ENCODE measurements at places on chromosomes 5 and 9.
A peak's percentile ranks its signal among the peaks of the same experiment; 100 is the strongest.

- no peak overlapping the region for H3K27ac ChIP-seq
- H3K36me3 ChIP-seq = no peaks in the 10 kb centered on the region
- H3K27me3 ChIP-seq = no peaks in the 10 kb centered on the region
Observed at GRCh38 chr5:154258531-154259217, 68.1 kb downstream of the GALNT10 start.

- no peaks in the 10 kb centered on the region for H3K36me3 ChIP-seq
- H3K4me1 ChIP-seq = no peaks in the 10 kb centered on the region
- DNase-seq = peak; percentile 40
- no peak overlapping the region for H3K4me3 ChIP-seq
Observed at GRCh38 chr9:115015018-115015635, 84.7 kb upstream of the TNFSF8 start.

GRCh38 chr5:55896238-55896637, 45.1 kb downstream of the IL31RA start:
- H3K27me3 ChIP-seq = no peaks in the 10 kb centered on the region
- no peaks in the 10 kb centered on the region for H3K36me3 ChIP-seq
- peaks cover 4% of the 10 kb centered on the region for H3K4me1 ChIP-seq
- no peak for DNase-seq
- H3K4me3 ChIP-seq = no peak overlapping the region

DNA sequence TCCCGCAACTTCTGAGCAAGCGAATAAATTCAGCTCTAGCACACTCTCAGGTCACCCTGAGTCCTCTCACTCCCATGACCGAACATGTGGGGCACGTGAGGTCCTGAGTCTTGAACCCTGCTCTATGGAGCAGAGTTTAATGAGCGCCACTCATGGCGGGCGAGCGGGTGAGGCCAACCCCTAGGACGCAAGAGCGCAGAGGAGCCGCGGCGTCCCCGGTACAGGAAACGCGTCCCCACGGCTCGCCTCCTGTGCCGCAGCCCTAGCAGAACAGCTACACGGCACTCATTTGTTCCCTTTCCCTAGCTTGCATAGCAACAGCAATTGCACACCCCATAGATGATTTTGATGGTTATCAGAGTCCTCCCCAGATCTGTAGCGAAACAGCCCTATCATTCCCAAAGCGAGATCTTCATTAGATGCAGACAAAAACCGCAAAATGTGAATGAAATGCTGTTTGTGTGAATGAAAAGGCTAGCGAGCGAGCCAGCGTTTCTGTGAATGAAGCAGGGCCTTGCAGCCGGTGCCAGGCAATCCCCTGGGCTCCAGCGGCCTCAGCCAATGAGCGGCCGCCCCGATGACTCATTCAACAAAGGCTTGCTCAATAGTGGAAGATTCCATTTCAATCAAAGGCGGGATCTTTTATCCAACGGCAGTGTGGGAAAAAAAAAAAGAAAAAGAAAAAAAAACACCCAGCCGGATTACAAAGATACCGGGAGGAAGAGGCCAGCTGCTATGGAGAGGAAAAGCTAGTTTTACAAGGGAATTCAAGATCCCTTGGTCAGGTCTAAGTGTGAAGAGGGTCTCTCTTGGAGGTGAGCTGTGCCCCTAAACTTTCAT, 1.5 kb upstream of the SHC3 start:
- no peaks in the 10 kb centered on the region for H3K27me3 ChIP-seq
- peak overlapping the region; percentile 93 for H3K27ac ChIP-seq
- peak; percentile 83 for DNase-seq
- H3K4me1 ChIP-seq = peaks cover 23% of the 10 kb centered on the region

GRCh38 chr5:125961150-125961549, 462.1 kb upstream of the GRAMD2B start:
- no peak overlapping the region for H3K4me3 ChIP-seq
- no peak overlapping the region for H3K27ac ChIP-seq
- H3K4me1 ChIP-seq = no peaks in the 10 kb centered on the region
- no peaks in the 10 kb centered on the region for H3K27me3 ChIP-seq
- DNase-seq = no peak

- no peak for DNase-seq
- H3K4me1 ChIP-seq = no peaks in the 10 kb centered on the region
- H3K36me3 ChIP-seq = no peaks in the 10 kb centered on the region
- H3K27ac ChIP-seq = no peak overlapping the region
Observed at GRCh38 chr5:6556089-6556801, 76.6 kb downstream of the NSUN2 start.

- no peak overlapping the region for H3K4me3 ChIP-seq
- DNase-seq = no peak
Observed at GRCh38 chr5:978693-979092, 29.9 kb upstream of the NKD2 start.

- H3K4me1 ChIP-seq = peaks cover 5% of the 10 kb centered on the region
- no peaks in the 10 kb centered on the region for H3K27me3 ChIP-seq
- H3K27ac ChIP-seq = no peak overlapping the region
- no peak overlapping the region for H3K4me3 ChIP-seq
Observed at GRCh38 chr9:34514401-34514800, 8.4 kb downstream of the ENHO start.
